ENCODE measurements at places on chromosomes 3 and 15.

DNA sequence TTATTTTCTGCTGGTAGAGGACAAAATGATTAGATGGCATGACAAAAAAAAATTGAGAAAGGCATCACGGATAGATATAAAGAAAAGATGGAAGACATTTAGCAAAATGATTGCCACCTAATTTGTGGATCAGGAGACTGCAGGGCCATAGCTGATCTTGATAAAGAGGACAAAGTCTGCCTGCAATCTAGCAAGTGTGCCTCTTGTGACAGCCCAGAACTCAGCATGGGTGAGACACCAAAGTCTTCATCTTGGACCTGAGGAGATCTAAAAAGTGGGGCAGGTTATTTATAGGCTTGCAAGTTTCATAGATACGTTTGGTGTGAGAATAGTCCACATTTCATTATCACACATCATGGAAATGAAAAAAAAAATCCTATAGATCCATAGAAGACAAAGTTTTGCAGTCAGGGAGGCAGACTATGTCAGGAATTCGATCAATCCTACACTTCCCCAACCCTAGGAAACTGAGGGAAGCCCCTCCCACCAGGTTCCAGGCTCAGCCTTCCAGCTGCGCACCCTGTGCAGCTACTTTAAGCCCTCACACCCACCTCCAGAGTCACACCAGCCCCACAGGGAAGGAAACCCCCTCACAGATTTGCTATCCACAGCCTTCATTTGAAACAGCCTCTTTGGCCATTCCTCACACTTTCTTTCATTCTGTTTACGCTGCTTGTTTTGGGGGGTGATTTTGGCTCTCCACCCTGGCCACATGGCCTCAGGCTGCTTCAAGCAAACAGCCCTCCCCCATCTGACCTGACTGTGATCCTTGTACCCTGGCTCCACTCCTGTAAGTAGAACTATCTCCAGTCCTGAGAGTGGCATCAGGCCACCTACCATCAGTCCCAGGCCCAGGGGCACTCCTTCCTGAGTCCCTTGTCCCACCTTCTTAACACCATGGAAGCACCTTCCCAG, 28.1 kb upstream of the KLHL6 start:
- DNase-seq: no peak

- no peak for DNase-seq
Observed at GRCh38 chr3:171306631-171307030, 153.6 kb downstream of the TNIK start.

GRCh38 chr3:123488645-123489347, 39.9 kb upstream of the ADCY5 start:
- DNase-seq: no peak

DNA sequence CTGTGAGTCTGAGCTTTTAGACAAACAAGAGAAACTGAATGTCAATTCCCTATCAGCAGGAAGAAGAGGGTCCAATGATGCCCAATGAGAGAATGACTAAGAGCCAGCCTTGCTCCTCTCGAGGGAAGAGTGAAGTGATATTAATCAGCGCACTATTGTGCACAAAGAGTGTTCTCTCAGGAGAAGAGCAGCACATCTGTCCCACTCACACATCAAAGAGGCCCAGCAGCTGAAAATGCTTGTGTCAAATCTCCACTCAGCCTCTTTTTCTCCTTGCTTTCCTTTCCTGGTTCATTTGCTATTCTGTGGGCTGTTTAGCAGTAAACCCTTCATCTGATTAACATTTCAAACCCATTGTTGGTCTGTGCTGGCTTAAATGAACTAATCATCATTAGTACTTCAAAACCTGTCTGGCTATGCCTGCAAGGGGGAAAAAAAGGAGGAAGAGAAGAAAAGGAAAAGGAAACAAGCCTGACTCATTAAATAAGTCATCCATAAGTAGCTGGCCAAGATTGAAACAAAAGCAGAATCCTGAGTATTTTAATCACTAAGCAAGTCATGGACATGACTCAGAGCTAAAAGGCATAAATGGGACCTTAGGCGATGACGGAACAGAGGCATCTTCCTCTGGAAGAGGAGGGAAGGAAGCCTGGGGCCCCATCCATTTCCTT, 912.7 kb downstream of the TUSC7 start:
- no peak for DNase-seq

DNA sequence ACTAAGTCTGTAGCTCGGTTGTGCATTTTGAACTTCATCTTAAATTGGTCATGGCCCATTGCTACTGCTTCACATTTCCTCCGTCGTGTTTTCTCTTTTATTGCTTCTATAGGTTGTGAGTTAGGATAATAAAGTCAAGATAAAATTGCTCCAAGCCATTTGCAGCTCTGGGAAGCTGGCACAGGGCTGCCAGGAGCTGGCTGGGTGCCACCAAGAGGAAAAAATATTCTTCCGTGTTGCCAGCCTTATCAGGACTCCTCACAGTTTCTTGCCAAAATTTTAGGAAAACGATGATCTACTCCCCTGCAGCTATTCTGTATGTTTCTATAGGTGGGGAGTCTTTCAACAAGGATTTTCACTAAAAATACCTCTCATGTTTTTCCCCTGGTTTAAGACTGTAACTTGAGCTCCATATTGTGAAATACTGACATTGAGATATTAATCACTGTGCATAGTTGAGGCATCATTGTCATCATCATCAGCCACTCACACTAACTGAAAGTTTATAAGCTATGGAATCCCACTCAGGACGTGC, 55.4 kb upstream of the PIAS1 start:
- DNase-seq: no peak

DNA sequence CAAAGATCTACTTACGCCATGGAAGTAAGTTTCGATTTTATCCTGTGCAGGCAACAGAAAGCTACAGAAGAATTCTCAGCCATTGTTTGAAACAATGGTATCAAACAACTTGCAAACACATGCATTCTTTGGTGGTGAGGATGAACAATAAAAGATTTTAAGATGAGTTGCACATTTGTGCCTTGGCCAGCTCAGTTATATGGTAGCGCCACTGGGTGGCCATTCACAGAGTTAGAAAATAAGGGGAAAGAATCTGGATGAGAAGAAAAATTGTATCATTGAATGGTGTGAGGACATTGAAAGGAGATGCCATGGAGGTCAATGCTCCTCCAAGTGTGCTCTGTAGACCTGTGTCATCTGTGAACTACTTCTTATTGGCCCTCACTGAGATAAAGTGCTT, 11.6 kb downstream of the CADPS start:
- DNase-seq: no peak

GRCh38 chr15:55879181-55879580, 114.2 kb downstream of the NEDD4 start:
- no peak for DNase-seq

- no peak for DNase-seq
Observed at GRCh38 chr15:76059320-76060117, at the start of gene TMEM266. TMEM266 (plus strand) TSS chr15:76059985; CDS start chr15:76134264, 74,279 bp downstream.

DNA sequence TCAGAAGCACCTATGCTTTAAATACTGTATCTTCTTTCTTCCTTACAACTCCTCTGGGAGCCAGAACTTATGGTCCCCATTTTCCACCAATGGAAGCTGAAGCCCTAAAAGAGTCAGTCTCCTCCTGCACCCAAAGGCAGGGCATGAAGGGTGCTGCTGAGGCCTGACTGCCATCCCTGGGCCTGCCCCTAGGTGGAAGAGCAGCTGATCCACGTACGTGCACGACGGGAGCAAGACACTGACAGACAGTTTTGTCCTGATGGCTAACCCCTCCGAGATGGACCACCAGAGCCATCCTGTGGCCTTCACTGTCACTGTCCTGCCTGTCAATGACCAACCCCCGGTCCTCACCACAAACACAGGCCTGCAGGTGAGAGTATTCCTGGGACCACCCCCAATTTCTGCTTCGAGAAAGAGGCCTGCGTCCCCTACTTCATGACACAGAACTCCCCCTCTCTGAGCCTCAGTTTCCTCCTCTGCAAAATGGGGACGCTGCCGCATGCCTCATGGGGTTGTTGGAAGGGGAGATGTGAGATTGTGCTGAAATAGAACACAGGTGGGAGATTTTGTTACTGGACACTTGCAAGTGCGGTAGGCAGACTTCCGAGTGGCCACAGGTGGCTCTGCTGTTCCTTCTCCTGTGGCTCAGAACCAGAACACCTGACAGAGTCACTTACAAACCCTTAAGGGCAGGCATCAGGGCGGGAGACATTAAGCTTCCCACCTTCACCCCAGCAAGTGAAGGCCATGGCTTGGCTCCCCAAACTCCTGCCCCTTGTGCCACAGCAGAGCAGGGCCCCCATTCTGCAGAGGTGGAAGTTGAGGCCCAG, 175.4 kb downstream of the TBC1D2B start:
- DNase-seq: no peak

DNA sequence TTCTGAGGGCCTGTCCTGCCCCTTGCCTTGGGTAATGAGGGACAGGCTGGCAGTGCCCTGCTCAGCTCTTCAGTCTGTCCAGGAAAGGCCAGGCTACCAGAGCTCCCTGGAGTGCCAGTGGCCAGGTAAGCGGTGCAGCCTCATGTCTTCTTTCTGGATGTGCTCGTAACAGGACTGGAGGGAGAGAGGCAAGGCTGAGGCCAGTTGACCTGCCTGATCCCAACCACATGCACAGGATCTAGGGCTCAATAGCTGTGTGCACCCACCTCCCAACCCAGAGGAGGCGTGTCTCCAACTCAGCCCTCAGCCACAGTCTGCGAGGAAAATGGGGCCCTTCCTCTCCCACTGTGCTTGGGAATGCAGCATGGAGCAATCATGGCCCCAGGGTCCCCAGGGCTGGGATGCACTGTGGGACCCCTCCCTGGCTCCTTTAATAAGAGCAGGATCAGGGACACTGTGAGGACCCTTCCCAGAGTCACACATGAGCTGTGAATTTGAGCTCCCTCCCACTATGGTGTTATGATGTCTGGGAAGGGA, 22.5 kb downstream of the ALS2CL start:
- DNase-seq: no peak

GRCh38 chr3:57998366-57999283, 9.6 kb upstream of the FLNB start:
- no peak for DNase-seq

DNA sequence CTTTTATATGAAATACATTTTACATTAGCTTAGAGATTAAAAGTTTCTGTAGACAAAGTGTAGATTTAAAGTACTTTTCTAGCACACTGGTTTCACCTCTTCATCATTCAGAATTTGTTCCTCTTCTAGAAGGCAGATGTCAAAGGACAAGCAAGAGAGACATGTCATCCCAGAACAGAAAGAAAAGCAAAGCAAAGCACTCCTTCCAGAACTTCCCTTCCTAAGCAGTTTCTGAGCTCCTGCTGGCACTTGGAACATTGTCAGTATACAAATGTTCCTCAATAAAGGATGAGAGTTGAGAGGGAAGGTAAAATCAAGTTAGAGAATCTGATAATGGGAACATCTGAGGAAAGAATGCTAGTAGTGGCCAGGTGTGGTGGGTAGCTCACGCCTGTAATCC, 26.2 kb downstream of the TMOD3 start:
- DNase-seq: no peak

GRCh38 chr3:9552252-9552999, 1.2 kb downstream of the LHFPL4 start:
- DNase-seq: peak; percentile 23

DNA sequence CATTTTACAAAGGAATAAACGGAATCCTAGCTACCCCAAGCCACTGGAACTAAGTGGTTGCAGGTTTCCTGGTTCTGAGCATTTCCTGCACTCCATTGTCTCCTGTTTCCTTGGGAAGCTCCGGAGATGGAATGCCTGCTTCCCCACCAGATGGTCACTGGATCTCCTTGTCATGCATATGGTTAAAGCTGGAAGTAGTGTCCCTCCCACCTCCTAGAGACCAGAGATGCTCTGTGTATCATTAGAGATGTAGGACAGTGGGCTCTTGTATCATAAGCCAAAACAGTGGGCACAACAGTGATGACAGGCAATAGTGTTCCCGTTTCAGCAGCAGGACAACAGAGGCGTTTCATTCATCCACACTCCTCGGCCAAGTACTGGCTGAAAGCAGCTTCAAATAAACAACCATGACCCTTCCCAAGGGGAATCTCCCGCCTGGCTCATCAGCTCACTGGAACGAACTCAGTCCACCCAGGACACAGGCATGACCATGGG, 136.2 kb upstream of the EIF1B start:
- no peak for DNase-seq

- no peak for DNase-seq
Observed at GRCh38 chr3:179713643-179714090, 60.8 kb downstream of the USP13 start.

- no peak for DNase-seq
Observed at GRCh38 chr15:64152507-64153387, 1.2 kb downstream of the SNX22 start.

DNA sequence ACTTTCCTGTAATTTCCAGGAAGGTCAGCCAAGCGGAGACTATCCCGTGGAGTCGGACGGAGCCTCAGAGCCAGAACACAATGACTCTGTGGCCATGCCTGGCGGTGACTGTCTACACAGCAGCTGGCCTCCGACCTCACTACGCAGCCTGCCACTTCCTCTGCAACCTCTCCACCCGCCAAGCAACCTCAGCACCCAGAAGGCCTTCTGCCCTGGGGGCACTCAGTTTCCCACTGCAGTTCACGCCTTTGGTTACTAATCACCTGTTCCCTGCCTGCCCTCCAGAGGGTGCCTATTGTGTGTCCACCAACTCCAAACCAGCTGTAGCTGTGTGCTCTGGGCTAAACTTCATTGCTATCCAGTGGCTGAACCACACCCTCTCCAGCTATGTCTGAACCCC, 44.0 kb downstream of the TM2D3 start:
- no peak for DNase-seq

DNA sequence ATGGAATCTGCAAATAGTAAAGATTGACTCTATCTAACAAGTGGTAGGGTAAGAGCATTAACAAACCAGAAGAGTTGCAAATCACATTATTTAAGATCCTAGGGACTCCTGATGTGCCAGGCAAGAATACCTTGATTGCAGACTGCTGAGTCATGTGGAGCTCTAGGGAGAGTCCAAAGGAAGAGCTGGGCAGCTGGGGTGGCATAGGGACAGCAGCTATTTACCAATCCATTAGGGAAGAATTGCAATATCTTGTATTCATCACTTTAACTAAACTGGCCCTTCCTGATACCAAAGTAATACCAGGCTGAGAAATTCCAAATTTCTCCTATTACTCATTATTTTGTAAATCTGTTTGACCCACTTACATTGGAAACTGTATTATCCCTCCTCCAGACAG, 52.2 kb upstream of the ACP3 start:
- DNase-seq: no peak
